ENCODE measurements at places on chromosomes 6 and 20. TPM values are rescaled to one million over a fixed set of nuclear protein-coding genes. Genes with fewer than 3 reads are reported as not detected.

STXBP5 gene
- total RNA-seq = 37.9 TPM

PCSK2 gene
- 1.5 TPM for total RNA-seq

LCA5 gene
- 23.3 TPM for total RNA-seq

DNA sequence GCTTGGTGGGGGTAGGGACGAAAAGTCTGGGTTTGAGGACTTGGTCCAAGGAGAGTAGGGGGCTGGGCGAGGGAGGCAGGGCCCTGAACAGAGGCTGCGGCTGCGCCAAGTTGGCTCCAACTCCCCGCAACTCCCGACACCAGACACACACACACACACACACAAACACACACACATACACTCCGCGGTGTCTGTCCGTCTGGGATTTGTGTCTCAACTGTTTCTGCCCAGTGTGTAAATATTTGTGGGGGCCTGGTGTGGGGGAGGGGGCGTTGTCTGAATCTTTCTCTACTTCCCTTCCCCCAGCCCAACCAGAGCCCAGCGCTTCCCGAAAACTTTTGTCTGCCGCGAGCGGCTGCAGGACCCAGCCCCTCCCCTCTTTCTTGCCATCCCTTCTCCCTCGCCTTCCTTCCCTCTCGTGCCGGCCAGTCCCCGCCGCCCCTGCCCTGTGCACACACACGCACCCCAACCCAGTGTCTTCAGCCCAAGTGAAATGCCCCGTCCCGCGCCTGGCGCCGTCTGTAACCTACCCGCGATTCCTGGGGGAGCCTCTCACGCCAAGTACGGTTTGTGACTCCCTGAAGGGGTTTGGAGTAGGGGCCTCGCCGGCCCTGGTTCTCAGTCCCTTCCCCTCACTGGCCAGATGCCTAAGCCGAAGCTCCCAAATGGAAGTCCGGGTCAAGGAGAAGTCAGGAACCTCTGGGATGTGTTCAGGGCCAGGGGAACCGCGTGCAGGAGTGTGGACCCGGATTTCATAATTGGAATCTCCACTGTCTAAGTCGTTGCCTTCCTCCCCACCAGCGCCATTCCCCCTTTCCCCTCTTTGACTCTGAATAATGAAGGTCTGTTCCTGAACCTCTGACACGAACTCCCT is 904 bp downstream of the MDFI start:
- DNase-seq = peak; percentile 76

CST2 gene
- total RNA-seq = not detected

ATP6V1G2 gene
- 3.3 TPM for total RNA-seq

GPLD1 gene
- 4.8 TPM for total RNA-seq

All from urinary bladder (tissue), 4 donors.